Nephron progenitor cell (in vitro differentiated cells): ENCODE measurements at places on chromosomes 3 and 15.

- DNase-seq = no peak
Observed at GRCh38 chr15:68816158-68816557, 4.5 kb downstream of the ANP32A start.

- DNase-seq = no peak
Observed at GRCh38 chr3:190012784-190013183, 107.9 kb downstream of the P3H2 start.

DNA sequence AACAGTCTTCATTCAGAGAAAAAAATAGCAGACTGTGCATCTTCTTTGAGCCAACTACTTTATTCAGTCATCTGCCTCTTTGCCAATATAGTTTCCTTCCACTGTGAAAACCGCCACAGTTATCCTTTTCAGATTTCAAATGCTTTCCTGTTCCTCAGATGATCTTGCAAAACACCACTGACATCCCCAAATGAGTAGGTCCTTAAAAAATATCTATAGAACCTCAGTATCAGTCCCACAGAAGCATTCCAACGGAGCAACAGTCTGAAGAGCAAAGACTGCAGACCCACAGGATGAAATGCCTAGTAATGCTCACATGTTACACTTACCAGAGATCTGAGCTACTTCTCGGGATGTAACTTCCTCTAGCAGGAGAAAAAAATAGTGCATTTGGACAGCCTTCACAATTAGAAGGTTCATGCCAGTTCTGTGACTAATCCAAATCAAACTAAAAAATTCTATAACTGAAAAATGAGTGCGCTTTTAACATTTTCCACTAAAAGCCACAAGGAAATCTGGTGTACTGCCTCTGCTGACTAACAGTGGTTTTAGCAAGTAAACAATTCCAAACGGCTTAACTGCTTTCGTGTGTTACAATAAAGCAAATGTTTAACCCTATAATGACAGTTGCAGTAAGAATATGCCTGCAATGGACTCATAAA, at the start of gene ANKRD28:
Gene ANKRD28, minus strand, starts transcription at position 338 of the 662 bp plus-strand sequence. CDS start 1,458 bp downstream, outside the sequence.
- no peak for DNase-seq

DNA sequence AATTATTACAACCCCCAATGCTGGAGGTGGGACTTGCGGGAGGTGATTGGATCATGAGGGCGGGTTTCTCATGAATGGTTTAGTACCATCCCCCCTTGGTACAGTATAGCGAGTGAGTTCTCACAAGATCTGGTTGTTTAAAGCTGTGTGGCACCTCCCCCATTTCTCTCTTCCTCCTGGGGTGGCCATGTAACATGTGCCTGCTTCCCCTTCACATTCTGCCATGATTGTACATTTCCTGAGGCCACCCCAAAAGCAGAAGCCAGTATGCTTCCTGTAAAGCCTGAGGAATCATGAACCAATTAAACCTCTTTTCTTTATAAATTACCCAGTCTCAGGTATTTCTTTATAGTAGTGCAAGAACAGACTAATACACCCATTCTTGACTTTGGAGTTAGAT, 20.3 kb upstream of the PROK2 start:
- no peak for DNase-seq

- peak; percentile 13 for DNase-seq
Observed at GRCh38 chr15:99729920-99730319, 3.3 kb downstream of the LYSMD4 start.

DNA sequence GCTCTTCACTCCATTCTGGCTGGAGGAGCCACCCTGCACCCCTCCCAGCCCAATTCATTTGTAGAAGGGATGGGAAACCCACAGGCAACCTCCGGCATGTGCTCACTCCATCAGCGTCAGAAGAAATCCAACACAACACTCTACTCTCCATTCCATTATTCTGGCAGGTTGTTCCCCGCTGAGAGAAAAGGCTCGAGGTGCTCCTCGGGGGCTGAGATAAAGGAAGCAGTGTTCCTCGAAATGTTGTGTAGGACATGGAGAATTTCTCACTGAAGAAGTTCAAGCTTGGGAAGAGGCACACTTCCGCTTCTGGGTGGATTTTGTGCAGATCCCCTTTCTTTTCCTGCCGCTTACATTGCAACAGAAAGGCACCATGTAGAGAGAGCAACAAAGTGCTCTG, 355.0 kb upstream of the CFAP20DC start:
- DNase-seq = no peak

- DNase-seq = no peak
Observed at GRCh38 chr3:112407214-112407887, 74.4 kb downstream of the CD200 start.

GRCh38 chr3:89154416-89154815, 47.0 kb downstream of the EPHA3 start:
- DNase-seq = no peak

- no peak for DNase-seq
Observed at GRCh38 chr15:48602358-48603122, 43.0 kb downstream of the FBN1 start.

- DNase-seq = no peak
Observed at GRCh38 chr3:166957121-166957520, 423.0 kb downstream of the ZBBX start.

- DNase-seq = peak; percentile 90
Observed at GRCh38 chr3:137970914-137971831, 38.8 kb upstream of the CLDN18 start.

- no peak for DNase-seq
Observed at GRCh38 chr15:99536422-99537040, 29.3 kb upstream of the MEF2A start.

DNA sequence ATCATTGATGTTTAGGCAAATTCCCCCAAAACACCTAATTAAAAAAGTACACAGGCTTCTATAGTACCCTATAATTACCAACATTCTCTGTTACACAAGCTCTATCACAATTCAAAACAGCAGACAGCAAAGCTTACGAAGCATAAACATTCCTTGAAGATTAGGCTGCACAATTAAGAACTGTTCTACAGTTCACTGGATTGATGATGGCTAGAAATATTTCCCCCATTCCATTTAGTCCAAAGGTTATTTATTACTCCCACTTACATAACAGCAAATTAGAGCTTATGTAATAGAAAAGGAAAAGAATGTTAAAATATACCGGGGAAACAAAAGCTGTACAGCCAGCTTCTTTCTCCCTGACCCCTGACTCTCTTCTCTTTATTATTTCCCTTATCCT, 49.3 kb downstream of the UACA start:
- no peak for DNase-seq

DNA sequence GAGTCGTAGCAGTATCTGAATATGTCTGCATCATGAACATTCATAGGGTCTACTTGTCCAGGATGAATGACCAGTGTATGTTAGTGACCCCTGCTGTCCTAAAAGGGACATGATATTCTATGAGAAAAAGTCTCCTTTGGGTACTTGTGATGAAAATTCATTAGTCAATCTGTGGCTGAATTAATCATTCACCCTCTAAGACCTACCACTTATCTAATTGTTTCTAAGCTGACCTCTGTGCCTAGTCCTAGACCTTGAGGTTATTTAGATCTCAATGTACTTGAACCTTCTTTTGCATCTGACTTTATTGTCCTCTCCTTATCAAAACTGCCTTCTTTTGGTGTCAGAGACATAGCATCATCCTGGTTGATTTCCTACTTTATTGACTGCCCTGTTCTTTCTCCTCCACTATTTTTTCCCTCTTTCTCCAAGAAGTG, 799.3 kb downstream of the DIPK2A start:
- no peak for DNase-seq

- no peak for DNase-seq
Observed at GRCh38 chr3:128973988-128974564, 19.8 kb downstream of the CFAP92 start.

DNA sequence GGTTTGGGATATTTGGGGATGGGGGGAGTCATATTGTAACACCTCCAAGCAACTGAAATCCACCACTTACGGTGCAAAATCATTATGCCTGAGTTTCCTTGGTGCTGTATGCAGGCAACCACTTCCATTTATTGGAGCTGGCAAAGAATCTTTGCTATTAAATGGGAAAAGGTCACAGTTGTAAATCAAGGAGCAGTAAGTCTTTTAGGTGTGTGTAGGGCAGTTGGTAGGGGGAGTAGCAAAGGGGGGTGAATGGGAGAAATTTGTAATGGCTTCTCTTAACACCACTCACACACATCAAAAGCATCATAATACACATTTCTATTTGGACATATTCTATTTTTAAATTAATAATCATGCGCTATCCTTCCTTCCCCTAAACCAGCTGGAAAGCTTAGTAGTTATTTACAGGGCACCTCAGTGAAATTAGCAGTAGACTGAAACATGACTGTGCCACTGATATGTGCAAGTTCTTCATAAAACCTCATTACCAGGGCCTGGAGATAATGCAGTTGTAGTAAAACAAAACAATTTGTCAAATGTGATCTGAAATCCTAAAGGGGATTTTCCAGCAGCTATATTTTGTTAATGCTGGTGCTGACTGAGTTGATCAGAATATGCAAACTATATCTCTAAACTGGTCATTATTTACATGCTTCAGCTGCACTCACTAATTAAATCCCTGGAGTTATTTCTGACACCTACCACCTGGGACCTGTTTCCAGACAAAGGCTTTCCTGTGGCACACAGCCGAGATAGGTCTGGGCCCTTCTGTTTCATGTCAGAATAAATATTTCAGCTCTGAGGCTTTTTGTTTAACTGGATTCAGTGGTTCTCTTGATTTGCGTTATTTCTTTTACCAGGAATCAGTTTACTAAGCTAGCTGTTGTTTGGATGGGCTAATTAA, 90.1 kb downstream of the B3GALNT1 start:
- DNase-seq = no peak

GRCh38 chr3:119034256-119035013, at the start of gene IGSF11:
Gene IGSF11, minus strand, starts transcription at chr3:119034846. Its CDS starts 264 bp downstream, at chr3:119034582.
- peak; percentile 90 for DNase-seq

GRCh38 chr3:126485176-126485897, 9.6 kb upstream of the ZXDC start:
- no peak for DNase-seq
